ENCODE measurements at places on chromosomes 11 and 22. TPM values are rescaled to one million over a fixed set of nuclear protein-coding genes. Genes with fewer than 3 reads are reported as not detected.

DNA sequence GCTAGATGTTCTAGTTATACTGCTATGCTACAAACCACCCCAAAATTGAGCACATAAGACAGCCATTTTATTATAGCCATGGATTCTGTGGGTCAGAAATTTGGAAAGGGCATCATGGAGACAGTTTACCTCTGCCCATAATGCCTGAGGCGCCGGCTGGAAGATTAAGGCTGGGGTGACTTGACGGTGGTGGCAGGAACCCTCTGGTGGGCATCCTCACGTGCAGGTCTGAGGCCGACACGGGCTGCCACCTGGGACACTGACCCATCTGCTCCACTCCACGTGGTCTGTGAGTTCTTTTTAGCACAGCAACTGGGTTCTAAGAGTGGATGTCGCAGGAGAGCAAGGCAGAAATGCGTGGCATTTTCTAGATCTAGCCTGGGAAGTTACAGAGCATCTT, 40.0 kb upstream of the PRDM11 start:
- DNase-seq = no peak

Gene VSIG2
- 7.2 TPM for polyA plus RNA-seq

DNA sequence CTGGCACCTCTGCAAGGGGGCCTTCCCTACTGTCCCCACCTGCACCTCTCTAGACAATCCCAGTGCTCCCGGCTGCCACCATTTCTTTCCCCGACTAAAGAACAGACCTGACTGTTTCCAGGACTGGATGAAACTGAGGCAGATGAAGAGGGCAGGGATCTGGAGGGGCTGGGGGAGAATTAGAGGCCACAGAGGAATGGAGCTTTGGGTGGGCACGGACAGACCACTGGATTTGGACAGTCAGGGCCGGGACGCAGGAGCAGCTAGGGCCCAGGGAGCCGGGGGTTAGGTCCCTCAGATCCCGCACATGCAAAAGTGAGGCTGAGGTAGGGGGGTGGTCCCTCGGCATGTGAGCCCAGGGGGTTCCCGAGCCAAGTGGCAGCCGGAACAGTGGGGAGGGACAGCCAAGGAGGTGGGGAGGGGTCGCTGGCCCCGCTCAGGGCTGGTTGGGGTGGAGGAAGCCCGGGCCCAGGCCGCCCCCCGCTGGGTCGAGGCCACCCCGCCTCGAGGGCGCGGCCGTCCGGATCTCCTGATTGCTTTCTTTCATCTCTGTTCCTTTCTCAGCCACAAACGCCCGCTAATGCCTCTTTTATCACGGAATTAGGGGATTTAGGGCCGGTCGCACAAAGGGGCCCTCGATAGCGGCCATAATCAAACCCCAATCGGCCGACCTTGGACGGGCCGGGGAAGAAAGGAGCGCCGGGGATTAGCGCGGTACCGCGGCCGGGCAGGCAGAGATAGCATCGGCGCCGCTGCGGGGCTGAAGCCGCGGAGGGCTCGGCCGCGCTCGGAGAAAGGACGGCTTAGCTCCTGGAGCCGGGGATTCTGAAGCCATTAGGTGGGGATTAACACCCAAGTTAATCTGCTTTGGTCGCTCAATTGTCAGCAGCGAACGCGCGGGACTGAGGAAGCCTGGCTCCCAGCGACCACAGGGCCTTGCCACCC, 9.3 kb downstream of the SLC25A1 start:
- DNase-seq = no peak

DNA sequence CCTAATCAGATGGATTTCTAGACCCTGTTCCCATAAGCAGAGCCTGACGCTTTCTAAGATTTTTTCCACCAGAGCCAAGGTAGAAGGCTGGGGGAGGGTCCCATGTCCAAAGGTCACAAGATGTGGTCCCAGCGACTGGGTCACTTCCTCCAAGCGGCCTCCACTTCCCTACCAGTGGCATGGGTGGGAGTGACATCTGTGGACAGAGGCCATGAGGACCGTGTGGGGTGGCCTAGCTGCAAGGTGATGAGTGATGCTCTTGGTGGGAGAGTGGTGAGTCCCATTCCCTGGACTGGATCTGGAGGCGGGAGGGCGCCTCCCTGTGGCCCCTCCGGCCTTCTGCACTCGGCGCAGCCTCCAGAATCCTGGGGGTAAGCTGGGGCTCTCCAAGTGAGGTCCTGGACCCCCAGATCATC, 32.4 kb upstream of the PRR5 start:
- DNase-seq = no peak
